Fibroblast of skin of right quadriceps (primary cell): ENCODE measurements at places on chromosomes 12 and 14.

- DNase-seq, result peak; percentile 70
Measured at GRCh38 chr12:98439471-98439951, 75.9 kb upstream of the TMPO start.

DNA sequence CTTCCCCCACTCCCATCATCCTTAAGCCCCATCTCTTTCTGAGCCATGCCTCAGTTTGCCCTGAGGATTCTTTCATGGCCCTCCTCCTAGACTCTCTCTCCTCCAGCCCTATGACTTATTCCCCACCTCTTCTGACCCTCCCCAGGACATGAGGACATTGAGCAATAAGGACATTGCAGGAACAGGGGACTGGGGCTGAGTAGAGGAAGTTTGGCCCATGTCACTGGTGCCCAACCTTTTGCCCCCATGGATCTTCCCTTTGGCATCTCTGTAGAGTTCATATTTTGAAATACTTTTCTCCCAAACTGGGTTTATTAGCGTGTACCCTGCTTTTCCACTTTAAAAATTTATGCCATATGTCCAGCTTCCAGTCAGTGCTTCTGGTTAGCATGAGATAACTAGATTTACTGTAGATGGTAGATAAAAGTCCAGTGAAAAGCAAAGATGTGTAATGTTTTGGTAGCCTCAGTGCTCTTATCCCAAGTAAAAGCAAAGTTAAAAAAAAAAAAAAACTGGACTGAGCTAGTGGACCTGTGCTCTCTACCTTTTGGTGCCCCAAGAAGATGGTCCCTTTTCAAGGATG is 6.1 kb upstream of the LRP1-AS start:
- no peak for DNase-seq

DNA sequence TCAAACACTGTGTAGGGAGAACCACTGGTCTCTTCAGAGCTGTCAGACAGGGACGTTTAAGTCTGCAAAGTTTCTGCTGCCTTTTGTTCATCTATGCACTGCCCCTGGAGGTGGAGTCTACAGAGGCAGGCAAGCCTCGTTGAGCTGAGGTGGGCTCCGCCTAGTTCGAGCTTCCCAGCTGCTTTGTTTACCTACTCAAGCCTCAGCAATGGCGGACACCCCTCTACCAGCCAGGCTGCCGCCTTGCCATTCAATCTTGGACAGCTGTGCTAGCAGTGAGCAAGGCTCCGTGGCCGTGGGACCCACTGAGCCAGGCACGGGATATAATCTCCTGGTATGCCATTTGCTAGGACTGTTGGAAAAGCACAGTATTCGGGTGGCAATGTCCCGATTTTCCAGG is 24.6 kb upstream of the YBX3 start:
- no peak for DNase-seq

GRCh38 chr14:52189325-52189724 is 78.2 kb upstream of the PTGDR start:
- no peak for DNase-seq

GRCh38 chr14:24794644-24795305 is 160.8 kb upstream of the GZMB start:
- DNase-seq, result no peak

GRCh38 chr14:22648506-22648905 is 4.4 kb upstream of the OR6J1 start:
- peak; percentile 42 for DNase-seq
